ENCODE measurements at places on chromosomes 5 and 9.

- no peak for DNase-seq
These were observed 5.2 kb downstream of the IL13 start for GRCh38 chr5:132662925-132663770.

DNA sequence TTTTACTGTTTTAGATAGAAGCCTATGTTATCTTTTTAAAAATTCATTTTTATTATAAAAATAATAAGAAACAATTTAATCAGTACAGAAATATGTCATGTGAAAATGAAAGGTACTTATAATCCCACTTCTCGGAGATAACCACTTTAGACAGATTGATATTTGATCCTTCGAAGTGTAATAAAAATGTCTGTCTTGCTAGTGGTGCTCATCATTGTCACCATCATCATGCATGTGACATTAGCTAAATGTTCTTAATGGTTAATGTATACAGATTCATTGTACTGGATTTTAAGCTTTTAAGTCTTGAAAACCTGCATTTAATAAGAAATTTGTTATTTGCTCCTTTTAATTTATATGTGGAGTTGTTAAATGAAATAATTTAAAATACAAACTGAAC, 30.1 kb upstream of the FAM120AOS start:
- no peak for DNase-seq

DNA sequence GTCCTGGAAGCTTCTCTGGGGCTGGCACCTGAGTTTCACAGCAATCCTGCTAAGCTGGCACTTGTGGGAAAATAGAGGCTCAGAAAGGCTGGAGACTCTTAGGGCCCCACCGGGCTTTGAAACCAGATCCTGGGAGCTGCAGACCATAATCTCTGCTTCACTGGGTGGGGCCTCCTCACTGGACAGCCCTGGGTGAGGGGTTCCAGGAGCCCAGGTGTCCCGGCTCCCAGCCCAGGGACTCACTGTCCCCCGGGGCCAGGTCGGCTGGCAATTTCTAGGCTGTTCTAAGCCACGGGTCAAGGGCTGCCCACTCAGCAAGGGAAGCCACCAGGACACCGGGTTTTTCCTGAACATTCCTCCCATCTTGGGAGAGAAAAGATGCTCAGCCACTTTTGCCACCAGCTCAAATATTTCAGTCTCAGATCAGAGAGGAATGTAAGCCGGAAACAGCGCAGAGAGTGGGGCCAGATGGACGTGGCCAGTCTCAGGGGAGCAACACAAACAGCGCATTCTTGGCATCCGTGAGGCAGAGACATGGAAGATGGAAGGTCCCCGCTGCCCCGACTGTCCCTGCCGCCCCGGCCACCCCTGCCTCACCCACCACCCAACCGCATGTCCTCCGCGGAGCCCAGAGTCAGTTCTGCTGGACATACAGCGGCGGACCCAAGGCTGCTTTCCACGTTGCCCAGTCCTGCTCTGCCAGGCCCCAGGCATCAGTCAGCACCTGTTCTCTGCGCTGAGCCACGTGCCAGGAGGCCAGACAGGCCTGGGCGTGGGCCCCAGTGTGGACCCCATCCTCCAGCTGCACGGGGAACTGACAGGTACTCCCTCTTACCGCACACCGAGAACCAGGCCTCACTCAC, 72.6 kb downstream of the VAV2 start:
- DNase-seq: no peak

- DNase-seq: no peak
These were observed 59.8 kb upstream of the BARX1 start for GRCh38 chr9:94014920-94015319.

DNA sequence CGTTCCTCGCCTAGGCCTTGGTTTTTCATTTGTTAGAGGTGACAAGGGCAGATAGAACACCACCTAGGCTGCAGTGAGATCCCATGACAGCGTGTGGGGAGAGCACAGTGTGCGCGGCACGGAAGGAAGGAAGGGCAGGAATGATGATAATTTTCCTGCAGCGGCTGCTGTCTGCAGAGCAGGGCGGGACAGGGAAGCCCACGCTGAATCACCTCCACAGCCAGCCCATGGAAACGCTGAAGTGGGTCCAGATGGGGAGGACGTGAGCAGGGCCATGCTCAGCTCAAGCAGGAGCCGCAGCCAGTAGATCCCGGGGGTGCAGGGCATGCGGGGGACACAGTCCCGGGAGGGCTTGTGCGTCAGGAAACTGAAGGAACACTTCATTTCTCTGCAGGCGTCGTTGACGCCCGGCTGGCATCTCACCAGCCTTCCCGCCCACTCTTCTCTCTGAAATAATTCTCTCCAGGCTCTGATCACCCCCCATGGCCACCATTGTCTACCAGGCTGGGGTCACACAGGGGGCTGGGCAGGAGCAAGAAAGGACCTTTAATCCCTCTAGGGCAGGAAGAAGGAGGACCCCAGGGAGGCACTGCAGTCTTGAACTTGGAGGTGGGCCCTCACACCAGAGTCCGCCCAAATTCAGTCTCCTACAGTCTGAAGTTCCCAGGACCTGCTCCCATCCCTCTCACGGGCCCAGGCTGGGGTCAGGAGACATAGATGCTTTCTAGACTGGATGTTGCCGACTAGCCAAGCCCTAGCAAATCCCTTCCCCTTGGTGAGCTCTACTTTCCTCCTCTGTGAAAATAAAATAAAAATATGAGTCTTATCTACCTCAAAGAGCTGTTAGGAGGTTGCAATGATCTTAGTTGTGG, 20.9 kb upstream of the SYNPO start:
- DNase-seq: no peak

- no peak for DNase-seq
These were observed 20.5 kb upstream of the GPX3 start for GRCh38 chr5:150999704-151000442.

- no peak for DNase-seq
These were observed 196.9 kb upstream of the PUM3 start for GRCh38 chr9:3040761-3041160.

DNA sequence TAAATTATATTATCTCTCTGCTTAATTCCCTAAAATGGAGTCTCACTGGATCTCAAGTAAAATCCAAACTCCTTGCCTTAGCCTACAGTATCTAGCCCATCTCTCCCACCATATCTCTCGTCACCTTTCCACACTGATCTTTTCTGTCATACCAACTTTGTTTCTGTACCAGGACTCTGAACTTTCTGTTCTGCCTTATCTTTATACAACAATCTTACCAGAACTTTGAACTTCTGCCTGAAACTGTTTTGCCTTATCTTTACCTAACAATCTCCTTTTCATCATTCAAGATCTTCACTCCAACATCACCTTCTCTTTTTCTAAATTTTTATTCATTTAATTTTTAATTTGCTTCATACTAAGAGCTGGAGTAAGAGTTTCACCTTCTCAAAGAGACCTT, 139.0 kb downstream of the CPLANE1 start:
- DNase-seq: no peak

- DNase-seq: no peak
These were observed 4.0 kb downstream of the ST6GALNAC4 start for GRCh38 chr9:127912882-127913281.

DNA sequence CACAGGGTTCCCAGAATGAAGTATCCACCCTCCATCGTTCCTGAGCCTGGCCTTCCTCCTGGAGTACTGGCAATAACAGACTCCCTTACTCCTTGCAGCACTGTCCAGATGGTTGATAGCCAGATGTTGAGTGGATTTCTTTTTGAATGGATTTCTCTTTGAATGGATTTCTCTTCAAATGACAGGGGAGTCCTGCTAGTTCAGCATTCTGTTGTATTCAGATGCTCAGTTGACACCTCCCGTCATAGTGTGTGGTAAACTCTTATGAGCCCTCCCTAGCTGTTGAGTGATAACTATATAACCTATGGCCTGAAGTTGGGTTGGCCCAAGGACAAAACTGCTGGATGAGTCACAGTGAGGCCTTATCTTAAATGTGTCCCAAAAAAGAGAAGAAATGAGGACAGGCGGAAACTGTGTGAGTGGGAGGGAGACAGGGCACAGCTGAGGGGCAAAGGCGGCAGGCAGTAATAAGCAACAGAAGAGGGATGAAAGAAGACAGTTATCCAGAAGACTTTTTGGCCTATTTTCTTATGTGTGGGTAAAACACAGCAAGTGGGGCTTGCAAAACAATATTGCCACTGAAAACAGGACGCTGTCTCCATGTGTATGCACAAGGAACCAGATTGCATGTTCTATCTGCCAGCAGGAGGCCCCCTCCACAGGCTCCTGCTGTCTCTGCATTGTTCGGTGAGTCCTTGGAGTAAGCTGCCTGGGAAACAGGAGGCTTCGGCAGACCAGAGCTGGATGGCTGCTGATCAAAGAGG, 209.5 kb upstream of the S1PR3 start:
- DNase-seq: no peak

DNA sequence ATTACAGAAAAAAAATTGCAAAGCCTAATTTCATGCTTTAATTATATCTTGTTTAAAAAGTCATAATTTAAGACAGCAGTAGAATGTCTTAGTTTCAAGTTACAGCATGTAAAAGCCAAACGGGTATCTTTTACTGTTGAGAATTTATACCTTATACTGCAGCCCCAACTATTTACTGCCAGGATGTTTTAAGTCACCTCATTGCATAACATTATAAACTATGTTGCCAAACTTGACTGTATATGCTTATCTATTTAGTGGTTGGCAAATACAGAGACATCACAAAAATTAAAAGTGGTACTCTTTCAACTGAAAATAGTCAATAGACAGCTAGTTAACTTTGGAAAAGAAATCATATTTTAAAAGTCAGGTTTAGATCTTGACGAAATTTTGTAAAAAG, 119.5 kb downstream of the EDIL3 start:
- DNase-seq: no peak

DNA sequence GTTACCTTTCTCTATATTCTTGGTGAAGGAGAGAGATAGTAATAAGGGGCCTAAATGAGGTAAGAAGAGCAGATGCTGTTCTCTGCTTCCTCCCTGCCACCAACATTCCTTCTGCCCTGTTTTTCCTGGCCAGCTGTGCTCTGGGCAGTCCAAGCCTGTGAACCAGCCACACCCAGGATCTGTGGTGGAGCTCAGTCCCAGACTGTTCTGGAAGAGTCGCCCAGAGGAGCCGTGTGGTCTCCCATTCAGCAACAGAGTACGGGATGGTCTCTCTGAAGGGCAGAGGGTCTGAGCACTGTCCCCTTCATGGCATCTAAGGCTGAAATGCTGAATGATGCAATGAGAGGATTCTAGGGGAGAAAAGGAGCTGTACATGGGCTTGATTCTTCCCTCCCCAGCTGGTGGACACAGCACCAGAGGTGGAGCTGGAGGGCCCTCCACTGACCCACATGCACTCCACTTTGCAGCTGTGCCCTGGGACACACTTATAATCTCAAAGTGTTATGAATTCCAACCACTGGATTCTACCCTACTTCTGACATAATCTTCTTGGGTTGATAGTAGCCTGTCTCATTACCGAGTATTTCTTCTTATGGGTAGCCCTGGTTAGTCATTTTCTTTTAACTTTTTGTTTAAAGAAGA, 70.8 kb upstream of the RPS23 start:
- DNase-seq: no peak

- no peak for DNase-seq
These were observed 67.8 kb downstream of the FAT2 start for GRCh38 chr5:151523335-151523734.

- no peak for DNase-seq
These were observed 42.6 kb upstream of the MAP3K1 start for GRCh38 chr5:56772767-56773166.

DNA sequence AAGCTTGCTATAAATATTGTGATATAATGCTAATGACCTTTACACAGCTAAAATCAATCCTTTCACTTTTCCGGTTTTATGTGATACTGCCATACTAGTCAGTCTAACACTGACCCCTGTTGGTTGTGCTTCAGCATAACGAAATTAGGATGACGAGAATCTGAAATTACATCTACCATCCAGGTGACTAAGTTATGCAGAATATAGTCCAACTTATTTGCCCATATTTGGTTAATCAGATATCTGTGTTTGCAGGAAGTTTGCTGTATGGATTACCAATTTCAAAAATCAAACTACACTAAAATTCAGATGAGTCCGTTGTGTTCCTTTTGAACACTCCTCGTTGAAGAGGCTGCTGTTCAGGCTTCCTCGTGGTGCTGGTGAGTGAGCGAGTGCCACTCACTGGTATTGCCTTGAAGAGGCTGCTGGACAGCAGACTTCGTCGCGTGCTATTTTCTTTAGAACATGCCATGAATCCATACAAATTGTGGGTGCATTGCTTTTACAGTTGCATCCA, 32.5 kb downstream of the TENT4A start:
- DNase-seq: no peak

- no peak for DNase-seq
These were observed 70.6 kb downstream of the HMHB1 start for GRCh38 chr5:143882520-143882919.

DNA sequence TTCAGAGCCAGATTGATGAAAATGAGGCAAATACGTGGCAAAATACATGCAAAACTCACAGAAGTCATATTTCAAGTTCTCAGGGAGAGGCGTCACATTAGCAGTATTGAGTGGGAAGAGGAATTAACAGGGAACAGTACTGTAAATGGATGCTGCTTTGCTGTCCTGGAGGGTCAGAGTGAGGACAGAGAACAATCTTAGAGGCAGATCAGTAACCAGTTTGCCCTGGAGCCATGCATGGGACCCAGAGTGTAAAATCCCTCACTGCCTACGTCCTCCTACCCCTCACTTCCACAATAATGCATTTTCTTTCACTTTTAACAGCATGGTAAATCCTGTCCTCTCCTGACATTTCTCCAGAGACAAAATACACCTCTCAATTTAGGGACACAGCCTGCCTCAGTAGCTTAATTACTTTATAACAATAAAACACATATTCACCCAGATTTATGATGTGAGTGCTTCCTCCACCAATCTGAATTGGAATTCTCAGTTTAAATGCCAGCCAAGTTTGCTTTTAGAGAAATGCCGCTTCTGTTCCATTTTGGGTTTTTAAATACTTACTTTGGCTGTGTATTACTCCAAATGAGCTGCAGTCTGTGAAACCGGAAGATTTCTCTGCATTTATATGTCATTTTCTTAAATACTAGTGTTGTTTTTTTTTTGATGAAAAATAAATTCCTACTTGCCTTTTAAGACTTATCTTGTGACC, 70.0 kb downstream of the LMNB1 start:
- no peak for DNase-seq

- DNase-seq: no peak
These were observed 49.8 kb upstream of the AFAP1L1 start for GRCh38 chr5:149221731-149222342.

DNA sequence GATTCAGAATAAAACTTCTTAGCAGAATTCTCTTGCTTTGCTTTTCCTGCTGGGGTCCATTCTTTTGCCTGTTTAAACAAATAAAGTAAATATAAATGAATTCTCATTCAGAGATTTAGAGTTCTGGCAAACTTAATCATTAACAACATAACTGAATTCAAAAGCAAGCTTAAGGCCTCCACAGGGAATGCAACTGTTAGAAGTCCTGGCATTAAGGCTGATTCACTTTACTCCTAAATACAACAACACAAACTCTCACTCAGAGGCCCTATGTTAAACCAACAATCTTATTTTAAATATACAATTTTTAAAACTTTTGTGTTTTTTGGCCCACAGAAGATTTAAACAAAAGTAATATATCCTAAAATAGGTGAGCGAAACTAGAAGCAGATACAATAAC, 178.3 kb downstream of the AP3B1 start:
- DNase-seq: no peak

Measured in stimulated activated CD4-positive, alpha-beta T cell treated with anti-CD3 and anti-CD28 coated beads, Interleukin-2, amount 100 ng/mL, for 4 hours (primary cell).